ENCODE measurements at places on chromosomes 16 and 17. TPM values are rescaled to one million over a fixed set of nuclear protein-coding genes. Genes with fewer than 3 reads are reported as not detected.

DNA sequence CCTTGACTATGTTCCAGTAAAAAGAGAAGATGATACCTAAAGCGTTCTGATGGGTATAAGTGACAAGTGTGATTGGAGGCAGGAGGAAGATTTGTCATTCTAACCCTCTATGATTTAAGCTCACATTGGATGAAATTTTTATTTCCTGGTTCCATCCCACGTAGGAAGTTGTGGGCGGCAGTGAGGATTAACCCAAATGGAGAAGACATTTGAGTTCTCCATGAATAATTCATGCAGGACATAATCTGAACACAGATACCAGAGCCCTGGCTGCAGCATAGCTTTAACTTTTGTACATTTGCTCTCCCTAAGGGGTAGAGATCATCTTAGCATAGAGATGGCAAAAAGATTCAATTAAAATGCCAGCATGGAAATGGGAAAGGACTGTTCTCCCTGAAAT, 146.3 kb downstream of the SLC39A11 start:
- no peak for DNase-seq

DNA sequence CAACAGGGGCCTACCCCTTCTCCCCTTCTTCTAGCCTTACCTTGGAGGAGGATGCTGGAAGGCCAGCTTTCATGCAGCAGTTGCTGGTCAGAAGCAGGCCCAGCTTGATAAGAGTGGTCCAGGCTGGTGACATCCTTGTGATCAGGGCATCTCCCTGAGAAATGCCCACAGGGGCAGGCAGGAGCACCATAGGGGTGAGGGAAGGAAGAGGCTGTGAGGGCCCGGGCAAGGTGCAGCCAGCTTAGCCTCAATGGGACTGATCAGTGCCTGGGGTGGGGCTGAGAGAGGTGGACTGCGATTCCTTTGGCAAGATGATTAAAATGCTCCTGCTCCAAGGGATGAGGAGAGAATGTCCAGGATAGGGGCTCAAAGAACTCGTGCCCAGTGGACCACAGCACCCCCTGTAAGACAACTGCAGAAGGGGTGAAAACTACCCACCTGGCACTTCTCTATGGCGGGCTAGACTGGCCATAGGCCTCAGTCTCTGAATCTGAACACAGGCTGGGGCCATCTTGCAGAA, 9.5 kb upstream of the GALK1 start:
- peak; percentile 33 for DNase-seq

DNA sequence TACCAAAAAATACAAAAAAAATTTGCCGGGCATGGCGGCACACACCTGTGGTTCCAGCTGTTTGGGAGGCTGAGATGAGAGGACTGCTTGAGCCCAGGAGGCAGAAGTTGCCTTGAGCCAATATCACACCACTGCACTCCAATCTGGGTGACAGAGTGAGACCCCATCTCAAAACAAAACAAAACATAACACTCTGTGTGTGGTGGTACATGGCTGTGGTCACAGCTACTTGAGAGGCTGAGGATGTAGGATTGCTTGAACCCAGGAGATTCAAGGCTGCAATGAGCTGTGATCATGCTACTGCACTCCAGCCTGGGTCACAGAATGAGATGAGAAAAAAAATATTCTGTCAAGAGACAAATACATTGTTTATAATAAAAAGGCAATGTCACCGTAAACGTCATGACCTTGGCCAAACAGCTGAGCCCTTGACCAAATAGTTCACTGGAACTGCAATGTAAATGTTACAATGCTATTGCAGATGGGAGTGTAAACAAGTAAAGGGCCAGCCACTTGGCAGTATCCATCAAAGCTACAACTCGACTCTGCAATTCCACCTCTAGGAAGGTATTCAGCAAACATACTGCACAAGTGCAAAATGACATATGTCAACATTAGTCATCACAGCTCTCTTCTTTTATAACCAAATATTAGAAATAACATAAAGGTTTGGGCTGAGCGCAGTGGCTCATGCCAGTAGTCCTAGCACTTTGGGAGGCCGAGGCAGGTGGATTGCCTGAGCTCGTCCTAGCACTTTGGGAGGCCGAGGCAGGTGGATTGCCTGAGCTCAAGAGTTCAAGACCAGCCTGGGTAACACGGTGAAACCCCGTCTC, 16.9 kb downstream of the EARS2 start:
- DNase-seq: no peak

GRCh38 chr17:82194765-82195164, 17.9 kb downstream of the CCDC57 start:
- no peak for DNase-seq

DNA sequence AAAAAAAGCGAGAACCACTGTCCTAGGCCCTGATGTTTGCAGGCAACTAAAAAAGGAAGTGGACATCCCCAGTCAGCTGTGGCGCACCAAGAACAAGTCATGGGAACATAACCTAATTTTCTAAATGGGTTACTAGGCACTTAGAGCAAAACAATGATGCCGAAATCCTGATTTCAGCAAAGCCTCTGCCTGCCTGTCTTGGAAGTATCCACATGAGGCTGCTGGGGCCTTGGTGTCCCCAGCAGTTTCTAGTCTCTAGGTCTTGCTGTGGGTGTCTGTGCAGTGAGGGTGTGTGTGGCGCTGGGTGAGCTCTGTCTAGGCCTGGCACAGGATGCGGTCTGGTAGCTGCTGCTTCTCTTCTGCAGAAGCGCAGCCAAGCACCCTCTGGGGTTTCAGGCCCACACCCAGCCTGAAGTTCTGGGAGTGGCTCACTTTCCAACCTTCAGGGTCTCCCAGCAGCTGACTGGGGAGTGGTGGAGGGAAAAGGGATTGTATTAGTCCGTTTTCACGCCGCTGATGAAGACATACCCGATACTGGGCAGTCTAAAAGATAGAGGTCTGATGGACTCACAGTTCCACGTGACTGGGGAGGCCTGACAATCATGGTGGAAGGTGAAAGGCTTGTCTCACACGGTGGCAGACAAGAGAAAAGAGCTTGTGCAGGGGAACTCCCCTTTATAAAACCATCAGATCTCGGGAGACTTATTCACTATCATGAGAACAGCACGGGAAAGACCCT, 21.1 kb downstream of the STH start:
- peak; percentile 73 for DNase-seq

The CCL16 gene
- not detected for polyA plus RNA-seq

GRCh38 chr17:55588446-55589242, 77.4 kb upstream of the SMIM36 start:
- DNase-seq: no peak

The TMEM220 gene
- polyA plus RNA-seq: 3.5 TPM

The ATP2C2 gene
- not detected for polyA plus RNA-seq

The FADS6 gene
- not detected for polyA plus RNA-seq

DNA sequence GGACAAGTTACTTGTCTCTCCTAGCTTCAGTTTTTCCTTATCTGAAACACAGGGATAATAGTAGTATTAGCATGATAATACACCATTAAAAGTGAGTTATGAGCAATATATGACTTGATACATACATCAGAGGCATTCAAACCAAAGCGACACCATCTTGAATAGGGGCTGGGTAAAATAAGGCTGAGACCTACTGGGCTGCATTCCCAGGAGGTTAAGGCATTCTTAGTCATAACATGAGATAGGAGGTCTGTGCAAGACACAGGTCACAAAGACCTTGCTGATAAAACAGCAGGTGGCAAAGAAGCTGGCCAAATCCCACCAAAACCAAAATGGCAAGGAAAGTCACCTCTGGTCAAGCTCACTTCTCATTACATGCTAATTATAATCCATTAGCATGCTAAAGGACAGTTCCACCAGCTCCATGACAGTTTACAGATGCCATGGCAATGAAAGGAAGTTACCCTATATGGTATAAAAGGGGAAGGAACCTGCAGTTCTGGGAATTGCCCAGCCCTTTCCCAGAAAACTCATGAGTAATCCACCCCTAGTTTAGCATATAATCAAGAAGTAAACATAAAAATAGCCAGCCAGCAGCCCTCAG, 37.2 kb upstream of the HS3ST3A1 start:
- no peak for DNase-seq

DNA sequence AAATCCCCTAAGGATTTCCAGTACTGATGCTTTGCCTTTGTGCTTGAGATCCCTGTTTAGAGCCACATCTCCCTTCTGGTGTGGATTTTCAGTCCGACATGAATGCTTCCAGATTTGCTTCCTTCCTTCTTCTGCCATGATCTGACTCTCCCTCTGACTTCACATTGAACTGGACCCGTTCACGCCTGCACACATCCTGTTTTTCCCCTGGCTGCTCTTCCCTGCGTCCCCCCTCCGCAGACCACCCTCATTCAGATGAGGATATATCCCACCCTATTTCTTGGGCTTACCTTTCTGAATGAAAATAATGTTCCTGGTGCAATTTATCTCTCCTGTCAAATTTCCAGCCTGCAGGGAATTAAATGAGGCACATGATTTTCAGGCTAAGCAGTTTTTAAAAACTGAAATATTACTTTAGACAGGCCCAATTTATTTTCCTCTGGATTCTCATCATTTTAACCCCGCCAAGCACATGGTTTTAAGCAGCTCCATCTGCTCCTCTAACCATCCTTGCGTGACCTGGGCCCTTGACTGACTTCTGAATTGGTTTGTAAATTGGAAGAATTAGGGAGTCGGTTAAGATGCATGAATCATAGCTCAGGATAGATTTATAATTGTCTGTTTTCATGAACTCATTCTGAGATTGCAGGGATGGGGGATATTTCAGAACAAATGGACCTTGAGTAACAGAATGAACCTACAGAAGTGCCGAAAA, 59.2 kb downstream of the BMERB1 start:
- DNase-seq: no peak

- DNase-seq: no peak
Observed at GRCh38 chr16:55480228-55480655, 1.2 kb downstream of the MMP2 start.

The KRTAP4-9 gene
- not detected for polyA plus RNA-seq

DNA sequence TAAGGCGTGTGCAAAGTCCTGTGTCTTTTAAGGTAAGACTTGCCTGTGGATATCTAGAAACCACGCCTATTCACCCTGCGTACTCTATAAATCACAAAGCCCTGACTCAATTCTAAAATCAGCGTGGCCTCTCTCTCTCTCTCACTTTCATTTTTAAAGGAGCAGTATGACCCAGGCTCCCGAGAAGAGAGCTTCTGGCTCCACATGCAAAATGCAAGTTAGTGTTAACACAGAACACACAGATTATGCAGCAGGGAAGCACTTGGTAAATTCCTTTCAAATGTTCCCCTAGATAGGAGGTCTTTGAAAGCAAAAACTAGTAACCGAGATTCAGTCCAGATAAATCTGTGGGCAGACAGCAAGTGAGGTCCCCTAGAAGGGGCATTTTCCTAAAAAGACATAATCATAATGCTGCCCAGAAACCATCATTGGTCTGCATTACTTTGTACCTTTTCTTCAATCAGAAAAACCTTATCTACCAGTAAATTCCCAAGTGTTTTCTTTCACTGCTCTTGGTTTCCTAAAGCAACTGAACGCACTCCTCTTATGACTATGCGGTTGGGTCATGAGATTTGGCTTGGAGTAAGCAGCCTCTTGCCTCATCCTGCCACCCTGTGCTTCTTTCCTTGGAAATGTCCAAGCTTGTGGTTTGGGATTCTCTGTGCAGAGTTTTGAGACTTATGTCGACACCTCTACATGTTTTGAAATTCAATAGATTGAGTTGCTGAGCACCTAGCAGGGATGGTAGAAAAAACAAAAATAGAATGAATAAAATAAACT, 31.7 kb upstream of the KCNJ2 start:
- peak; percentile 5 for DNase-seq

GRCh38 chr17:43517161-43517560, 29.0 kb downstream of the ETV4 start:
- no peak for DNase-seq

DNA sequence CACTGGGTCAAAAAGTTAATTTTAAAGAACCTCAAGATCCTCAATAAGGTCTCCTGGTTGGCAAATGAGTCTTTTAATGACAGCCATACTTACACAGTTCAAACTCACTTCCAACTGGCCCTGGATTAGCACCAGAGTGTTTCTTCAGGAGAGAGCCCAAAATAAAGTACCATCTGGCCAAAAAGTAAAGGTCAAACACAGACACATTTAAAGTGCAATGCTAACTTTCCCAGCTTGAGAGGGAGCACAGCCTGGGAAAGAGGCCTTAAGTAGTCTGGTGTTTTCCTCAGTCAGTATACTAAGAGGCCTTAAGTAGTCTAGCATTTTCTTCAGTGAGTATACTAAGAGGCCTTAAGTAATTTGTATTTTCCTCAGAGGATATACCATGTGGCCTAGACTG, 46.6 kb upstream of the ERN1 start:
- DNase-seq: no peak

DNA sequence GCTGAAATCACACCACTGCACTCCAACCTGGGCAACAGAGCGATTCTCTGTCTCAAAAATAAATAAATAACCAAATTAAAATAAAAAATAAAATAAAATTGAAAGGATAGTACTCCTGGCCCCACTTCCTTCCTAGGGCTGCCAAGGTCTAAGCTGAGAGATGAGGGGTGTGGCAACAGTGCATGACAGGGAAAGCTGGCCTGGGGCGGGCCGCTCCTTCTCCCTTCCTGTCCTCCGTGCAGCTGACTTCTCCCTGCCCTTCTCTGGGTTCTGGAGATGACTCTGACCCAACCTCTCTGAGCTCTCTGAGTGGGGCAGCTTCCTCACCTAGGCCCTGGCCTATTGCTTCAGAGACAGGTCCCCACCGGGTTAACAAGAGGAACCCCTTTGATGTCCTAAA, 8.7 kb upstream of the SLC25A39 start:
- DNase-seq: no peak

- peak; percentile 81 for DNase-seq
Observed at GRCh38 chr17:41648411-41649195, 24.2 kb upstream of the KRT17 start.

GRCh38 chr17:57874434-57875289, 24.8 kb upstream of the MRPS23 start:
- DNase-seq: no peak

The CFAP119 gene
- polyA plus RNA-seq: 0.22 TPM

DNA sequence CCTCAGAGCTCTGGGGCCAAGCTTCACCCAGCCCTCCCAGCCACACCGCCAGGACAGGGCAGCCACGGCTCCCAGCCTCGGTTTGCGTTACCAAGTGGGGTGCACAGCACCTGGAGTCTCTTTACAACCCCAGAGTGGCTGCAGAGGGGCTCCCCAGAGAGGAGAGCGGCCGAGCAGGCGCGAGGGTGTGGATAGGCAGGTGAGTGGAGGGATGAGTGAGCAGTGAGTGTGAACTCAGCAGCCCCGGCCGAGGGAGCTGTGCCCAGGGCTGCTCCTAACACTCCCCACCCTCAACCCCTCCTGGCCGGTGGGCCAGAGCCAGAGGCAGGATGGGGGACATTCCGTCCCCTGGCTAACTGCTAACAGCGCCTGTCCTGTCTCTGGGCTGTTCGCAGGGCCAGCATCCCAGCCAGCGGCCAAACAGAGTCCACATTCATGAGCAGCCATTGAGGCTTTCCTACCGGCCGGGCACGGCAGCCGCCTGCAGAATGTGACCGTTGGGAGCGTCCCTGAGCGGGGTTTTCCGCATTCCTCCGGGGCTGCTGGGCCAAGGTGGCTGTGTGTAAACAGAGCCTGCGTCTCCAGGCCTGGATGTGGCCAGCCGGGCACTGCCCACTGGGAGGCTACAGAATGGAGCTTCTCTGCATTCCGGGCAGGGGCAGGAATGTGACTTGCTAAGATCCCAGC, 5.3 kb downstream of the ZNF469 start:
- no peak for DNase-seq

GRCh38 chr17:77906377-77906871, 52.1 kb upstream of the TNRC6C start:
- no peak for DNase-seq
